ENCODE measurements at places on chromosomes 6 and 20.

- DNase-seq = peak; percentile 99
Observed at GRCh38 chr20:36573103-36573797, at the start of gene TGIF2. Gene TGIF2, plus strand, starts transcription at chr20:36573597. Its CDS starts 5,178 bp downstream, at chr20:36578775.

DNA sequence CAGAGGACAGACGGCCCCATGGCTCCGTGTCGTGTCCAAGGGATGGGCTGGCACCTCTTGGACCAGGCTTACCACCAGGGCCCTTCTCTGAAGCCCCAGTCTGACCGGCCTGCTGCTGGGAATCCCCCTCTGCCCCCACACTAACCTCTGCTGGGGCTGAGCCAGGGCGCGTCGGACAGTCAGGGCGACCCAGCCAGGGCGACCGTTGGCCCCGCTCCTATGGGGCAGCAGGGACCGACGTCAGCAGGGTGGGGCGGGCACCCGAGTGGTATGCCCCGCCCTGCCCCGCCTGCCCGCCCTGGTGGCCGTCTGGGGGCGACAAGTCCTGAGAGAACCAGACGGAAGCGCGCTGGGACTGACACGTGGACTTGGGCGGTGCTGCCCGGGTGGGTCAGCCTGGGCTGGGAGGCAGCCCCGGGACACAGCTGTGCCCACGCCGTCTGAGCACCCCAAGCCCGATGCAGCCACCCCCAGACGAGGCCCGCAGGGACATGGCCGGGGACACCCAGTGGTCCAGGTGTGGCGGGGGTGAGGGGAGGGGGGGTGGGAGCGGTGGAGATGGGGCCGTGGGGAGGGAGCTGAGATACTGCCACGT lies at the start of gene SLC17A9:
Gene SLC17A9, plus strand, starts transcription at position 337 of the 595 bp plus-strand sequence. Its CDS starts 122 bp downstream, at position 459.
- peak; percentile 93 for DNase-seq

- no peak for DNase-seq
Observed at GRCh38 chr20:57178582-57179111, 87.8 kb downstream of the BMP7 start.

DNA sequence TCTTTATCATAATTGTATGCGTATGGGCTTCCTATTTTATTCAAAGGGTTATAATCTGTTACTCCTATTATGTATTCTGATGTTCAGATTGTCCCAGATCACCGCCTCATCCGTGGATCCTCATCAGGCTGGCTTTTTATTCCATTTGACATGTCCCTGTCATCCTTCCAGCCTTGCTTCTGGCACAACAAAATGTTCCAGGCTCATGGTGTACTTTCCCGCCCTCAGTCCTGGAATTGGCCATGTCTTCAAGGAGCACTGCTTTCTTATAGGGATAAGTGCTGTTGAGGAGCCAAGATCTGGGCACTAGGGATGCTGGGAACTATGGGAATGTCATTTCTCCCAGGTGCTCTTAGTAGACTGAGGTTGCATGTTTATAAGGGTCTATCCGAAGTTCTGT lies 207.8 kb downstream of the JARID2 start:
- no peak for DNase-seq

DNA sequence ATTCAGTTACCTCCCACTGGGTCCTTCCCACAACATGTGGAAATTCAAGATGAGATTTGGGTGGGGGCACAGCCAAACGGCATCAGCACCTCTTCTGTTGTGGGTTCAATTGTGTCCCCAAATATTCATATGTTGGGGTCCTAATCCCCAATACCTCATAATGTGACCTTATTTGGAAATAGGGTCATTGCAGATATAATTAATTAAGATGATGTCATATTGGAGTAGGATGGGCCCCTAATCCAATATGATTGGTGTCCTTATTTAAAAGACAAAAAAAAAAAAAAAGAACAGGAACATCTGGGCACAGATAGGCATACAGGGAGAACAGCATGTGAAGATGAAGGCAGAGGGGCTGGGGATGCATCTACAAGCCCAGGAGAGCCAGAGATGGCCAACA lies 89.4 kb downstream of the BFSP1 start:
- DNase-seq = no peak

- DNase-seq = no peak
Observed at GRCh38 chr20:2984956-2985661, 58.3 kb upstream of the GNRH2 start.

DNA sequence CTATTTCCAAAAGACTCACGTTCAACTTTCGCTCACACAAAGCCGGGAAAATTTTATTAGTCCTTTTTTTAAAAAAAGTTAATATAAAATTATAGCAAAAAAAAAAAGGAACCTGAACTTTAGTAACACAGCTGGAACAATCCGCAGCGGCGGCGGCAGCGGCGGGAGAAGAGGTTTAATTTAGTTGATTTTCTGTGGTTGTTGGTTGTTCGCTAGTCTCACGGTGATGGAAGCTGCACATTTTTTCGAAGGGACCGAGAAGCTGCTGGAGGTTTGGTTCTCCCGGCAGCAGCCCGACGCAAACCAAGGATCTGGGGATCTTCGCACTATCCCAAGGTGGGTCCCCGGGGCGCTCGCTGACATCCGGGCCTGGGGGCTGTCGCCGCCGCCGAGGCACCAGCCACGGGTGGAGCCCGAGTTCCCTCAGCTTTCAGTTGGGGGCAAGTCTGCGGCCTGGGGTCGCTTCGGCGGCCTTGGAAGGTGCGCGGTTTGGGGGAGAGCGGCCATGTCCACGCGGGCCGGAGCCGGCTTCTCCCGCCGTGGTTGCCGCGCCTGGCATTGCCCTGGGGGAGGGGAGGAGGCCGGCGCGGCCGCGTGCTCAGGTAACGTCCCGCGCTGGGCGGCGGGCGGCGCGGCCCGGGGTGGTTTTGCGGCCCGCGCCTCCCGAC lies 429 bp downstream of the AMD1 start:
- DNase-seq = peak; percentile 38

GRCh38 chr6:122207061-122207460 lies 192.4 kb upstream of the HSF2 start:
- DNase-seq = no peak

GRCh38 chr20:46709459-46710152 lies at the start of gene SLC2A10:
Gene SLC2A10, plus strand, starts transcription at chr20:46709649. Its CDS starts 88 bp downstream, at chr20:46709737.
- DNase-seq = peak; percentile 58

GRCh38 chr20:50710492-50711063 lies 19.2 kb upstream of the RIPOR3 start:
- no peak for DNase-seq

- peak; percentile 85 for DNase-seq
Observed at GRCh38 chr6:40587240-40588069, at the start of gene LRFN2. Gene LRFN2, minus strand, starts transcription at chr6:40587364.

DNA sequence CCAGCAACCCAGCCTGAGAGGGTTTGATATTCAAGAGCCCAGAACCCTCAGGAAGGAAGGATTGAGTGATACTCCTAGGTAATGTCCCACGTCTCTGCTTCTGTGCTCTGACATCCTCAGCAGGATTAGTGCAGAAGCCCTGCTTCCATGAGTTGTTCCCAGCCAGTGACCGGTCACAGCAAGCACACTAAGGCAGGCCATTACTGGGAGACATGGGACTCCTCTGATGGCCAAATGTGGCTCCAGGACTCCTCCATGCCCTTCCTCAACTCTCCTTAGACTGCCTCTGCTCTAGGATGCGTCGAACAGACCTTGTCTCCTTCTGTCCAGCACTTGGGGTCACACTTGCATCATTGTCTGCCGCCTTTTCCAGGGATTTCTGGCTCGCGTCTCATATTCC lies 7.6 kb downstream of the HLA-A start:
- no peak for DNase-seq

Data from GM13976 (cell line).